A549 treated with DMSO at 1 μM for 4 hours (cell line): ENCODE measurements at places on chromosomes 4 and X. TPM values are rescaled to one million over a fixed set of nuclear protein-coding genes. Genes with fewer than 3 reads are reported as not detected.

GPC3 gene
- not detected in 5 replicates for total RNA-seq

SPACA5 gene
- total RNA-seq, result not detected in 5 replicates

SULT1E1 gene
- total RNA-seq, result not detected in 5 replicates

POF1B gene
- 2.4 to 4.2 TPM (median 2.8 TPM) in 5 replicates for total RNA-seq

MAGEA11 gene
- total RNA-seq, result not detected in 5 replicates

RHOH gene
- total RNA-seq, result 0.08 to 0.16 TPM (median 0.13 TPM) in 3 of 5 replicates, not detected in the others

COL4A5 gene
- total RNA-seq, result 10.2 to 14.2 TPM (median 13.7 TPM) in 5 replicates

HELT gene
- total RNA-seq, result not detected in 5 replicates

PNMA3 gene
- 0.10 to 0.30 TPM (median 0.24 TPM) in 5 replicates for total RNA-seq

ESX1 gene
- total RNA-seq, result 0.05 to 0.17 TPM (median 0.10 TPM) in 4 of 5 replicates, not detected in the other

GLUD2 gene
- total RNA-seq, result 2.2 to 3.1 TPM (median 2.4 TPM) in 5 replicates

FAM53A gene
- 0.24 to 0.99 TPM (median 0.75 TPM) in 5 replicates for total RNA-seq

GNRHR gene
- not detected in 5 replicates for total RNA-seq
